Cortex of kidney (tissue), 1 donor: ENCODE measurements at places on chromosomes 16 and 17.

GRCh38 chr16:56305956-56306565, 114.8 kb downstream of the GNAO1 start:
- no peak for DNase-seq

DNA sequence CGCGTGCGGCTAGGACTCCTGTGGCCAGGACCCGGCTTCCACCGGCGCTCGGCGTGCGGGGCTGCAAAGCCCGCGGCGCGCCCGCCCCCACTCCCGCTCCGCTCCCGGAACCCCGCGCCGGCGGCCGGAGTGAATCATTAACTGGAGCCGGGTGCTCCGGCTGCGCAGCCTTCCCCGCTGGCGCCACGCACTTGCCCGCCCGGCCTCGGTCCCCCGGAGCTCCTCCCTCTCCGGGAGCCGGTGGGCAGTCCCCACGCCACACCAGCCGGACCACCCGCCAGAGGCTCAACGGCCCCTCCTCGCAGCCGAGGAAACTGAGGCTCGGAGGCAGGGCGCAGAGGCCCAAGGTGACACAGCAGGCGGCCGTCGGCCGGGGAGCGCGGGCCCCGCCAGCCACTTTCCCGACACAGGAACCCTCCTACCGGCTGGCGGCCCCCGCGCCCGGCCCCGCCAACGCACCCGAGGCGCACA, 580 bp downstream of the BCAR1 start:
- DNase-seq: no peak

- DNase-seq: no peak
Measured at GRCh38 chr16:85075236-85075924, 36.9 kb downstream of the CIBAR2 start.

DNA sequence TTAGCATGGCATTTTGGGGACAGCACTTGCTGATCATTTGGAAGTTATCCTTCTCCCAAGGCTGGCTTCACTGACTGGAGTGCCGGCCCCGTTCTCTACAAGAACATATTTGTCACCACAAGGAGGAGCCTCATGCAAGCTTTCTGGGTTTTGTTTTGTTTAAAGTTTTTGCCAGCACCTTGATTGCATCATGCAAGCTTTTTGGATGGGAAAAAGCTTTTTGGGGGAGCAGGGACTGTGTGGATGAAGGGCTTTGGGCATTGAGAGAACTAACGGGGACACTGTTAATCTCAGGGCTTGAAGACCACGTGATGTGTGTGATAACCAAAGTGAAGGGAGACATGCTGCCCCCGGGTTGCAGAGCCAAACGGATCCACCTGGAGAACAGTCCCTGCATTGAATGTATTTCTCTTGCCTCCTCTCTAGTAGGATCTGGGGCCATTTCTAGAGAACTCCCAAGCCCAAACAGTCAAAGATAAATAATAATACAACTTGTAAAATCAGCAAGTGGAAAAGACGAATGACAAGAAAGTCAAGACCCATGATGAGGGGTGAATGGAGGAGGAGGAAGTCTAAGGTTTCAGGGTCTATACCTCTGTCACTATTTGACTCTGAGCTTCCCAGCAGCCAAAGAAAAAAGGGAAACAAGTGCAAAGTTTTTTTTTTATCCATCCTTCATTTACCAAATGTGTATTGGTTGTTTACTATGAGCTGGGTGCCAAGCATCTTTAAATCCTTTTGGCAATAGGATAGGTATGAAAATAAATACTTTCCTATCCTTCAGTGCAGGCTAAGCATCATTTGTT, 17.2 kb downstream of the TMEM114 start:
- DNase-seq: no peak

- DNase-seq: no peak
Measured at GRCh38 chr16:29959293-29959692, 2.6 kb upstream of the TMEM219 start.

DNA sequence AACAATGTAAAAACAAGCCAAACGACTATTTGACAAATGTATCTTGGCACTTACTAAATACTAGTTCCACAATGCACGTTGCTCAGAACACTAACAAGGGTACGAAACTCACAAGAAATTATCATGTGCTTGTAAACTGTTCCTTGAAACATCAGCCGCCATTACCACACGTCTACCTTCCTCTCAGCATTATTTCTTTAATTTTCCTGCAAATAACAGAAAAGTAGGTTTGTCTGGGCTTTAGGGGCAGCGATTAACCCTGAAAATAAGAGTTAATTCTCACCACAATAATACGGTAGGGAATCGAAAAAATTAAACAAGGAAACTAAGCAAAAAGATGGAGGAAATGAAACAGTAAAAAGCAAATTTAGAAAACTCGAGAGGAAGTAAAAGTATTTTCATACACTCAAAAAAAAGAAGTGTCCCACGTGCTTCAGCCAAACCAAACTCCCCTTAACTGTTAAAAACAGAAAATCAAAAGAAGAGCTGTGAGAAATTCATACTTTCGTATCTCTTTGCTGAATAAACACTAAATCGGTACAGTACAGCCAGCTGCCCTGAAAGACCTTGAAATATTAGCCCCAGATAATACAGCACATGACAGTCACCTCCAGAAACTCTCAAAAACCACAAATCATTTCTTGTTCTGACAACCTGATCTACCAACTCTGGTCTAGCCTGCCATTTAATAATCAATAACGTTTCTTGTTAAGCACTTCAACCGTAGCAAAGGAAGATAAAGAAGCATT, 1.2 kb downstream of the ARHGAP17 start:
- DNase-seq: no peak

DNA sequence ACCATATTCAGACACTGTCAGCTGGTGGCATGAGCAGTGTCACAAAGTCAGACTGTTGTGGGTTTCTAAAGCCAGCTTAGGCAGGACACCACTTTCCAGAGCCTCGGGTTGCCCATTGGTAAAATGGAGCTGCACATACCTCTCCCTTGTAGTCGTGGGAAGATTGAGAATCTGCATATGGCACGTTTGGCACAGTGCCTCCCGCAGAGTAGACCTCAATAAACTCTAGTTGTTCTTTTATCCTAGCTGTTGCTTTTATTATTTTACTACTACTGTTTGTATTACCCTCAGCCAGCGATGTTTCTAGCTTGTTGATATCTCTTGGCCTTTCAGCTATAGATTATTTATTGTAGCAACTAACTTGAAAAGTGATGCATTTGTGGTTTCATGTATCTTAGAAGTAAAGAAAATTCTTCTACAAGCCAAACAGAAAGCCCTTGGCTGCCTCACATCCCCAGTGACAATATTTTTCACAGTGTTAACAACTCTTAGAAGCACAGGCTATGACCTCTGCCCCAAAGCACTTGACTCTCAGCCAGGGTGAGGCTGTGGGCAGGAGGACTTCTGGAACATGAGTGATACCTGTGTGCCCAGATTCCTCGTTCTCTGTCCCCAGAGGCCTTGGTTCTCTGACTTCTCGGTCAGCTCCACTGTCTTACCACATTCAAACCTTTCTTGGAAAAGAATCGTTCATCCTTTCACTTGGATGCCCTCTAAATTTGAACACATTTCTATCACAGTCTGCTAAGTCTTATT, 351.6 kb downstream of the SNX29 start:
- DNase-seq: no peak

DNA sequence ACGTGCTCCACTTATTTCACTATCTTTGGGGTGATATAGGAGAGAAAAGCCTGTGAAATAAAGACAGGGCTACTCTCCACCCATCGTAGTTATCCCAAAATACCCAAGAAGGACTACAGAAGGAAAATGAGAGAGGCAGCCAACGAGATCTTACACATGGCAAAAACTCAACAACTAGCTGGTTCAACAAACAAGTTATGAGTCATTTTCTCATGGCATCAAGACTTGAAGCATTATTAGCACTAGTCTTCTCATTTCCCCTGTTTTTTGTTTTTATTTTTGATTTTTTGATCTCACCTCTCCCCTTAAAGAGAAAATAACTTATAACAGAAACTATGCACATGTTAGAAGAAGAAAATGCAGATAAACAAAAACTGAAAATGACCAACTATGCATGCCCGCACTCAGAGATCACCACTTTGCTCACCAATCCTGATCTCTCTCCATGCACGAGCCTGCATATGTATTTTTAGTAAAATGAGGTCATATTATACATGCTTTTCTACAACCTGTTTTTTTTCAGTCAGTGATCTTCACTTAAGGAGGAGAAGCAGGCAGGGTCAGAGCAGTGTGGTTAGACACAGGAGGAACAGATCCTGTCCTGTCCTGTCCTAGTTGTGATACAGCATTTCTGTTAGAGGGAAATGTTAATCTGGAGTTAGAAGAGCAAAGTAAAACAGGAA, 22.8 kb downstream of the FAM117A start:
- no peak for DNase-seq

DNA sequence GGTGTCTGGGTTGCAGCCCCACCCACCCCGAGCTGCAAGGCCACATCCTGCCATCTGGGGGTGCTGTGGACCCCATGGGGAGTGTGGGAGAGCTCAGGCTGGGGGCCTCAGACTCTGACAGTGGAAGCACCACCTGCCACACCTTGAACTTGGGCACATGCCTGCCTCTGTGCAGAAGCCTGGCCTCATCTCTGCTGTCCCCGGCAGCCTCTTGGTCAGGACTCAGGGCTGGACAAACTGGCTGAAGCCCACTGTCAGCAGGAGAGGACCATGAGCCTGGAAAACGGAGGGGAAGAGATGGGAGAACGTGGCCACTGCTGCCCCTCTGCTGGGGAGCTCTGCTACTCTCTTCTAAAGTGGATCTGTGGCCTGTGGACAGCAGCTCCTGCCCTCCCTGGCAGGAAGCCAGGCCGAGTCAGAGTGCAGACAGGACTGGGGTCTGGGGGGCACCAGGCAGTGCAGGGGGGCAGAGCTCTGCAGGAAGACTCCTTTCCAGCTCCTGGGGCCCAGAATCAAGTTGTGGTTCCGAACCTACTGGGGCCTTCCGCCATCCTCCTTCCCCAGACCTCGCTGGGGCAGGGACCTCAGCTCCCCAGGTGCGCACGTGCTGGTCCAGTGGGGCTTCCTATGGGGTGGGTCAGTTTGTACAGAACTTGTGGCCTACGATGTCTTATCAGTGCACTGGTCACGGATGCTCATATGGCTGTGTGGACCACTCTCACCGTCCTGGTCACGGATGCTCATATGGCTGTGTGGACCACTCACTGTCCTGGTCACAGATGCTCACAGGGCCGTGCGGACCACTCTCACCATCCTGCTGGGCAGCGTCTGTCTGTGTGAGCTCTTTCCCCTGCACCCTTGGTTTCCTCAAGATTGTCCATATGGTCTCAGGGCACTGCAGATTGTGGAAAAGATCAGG, 207.7 kb downstream of the LAT start:
- DNase-seq: no peak

DNA sequence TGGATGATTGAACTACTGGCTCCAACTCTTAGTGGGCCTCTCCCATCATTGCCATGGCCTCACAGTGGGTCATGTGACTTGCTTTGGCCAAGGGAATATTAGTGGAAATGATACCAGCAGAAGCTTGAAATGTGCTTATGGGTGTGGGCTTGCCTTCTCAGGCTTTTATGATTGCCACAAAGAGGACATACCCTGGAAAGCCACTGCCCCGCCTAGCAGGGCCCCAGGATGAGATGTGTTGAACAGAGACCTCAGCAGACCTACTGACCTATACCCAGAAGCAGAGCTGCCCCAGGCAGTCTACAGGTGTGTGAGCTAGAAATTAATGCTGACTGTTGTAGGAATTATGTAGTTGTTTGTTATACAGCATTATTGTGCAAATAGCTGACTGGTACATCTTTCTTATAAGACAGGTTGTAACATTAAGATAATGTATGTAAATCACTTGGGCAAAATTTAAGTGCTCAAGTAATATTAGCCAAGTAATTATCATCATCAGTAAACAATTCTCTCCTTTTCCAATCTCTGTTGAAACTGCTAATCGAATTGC, 67.8 kb upstream of the CDH5 start:
- no peak for DNase-seq

- DNase-seq: no peak
Measured at GRCh38 chr17:56608944-56609343, 15.4 kb downstream of the NOG start.

DNA sequence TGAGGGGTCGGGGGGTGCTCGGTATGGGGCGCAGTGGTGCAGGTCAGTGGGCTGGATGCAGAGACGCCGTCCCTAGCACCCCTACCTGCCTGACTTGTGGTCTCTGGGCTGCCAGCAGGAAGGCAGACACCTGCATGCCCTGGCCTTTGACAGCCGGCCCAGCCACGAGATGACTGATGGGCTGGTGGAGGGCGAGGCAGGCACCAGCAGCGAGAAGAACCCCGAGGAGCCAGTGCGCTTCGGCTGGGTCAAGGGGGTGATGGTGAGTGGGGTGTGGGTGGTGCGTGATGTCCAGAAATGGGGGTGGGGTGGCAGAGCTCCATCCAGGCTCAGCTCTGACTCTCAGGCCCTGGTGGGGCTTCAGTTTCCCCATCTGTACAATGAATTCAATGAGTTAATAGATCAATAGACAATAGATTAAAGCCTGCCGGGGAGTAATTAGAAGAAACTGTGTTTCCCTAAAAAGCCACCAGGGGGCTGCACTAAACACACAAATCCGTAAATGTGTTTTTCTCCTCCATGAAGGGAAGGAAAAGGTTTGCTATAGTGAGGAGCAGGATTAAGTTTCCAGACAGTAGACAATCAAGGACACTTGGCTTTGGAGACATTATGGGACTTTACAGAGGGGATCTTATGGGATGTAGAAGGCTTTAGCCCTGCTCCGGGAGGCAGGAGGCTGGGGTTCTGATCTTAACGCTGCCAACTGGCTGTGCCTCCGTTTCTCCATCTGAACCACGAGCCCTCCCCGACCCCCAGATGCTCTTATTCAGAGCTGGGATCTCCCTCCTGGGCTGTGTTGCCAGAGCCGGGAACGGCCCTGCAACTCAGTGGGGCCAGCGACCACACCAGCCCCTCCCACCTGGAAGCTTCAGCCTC, 2.2 kb downstream of the SLC12A3 start:
- no peak for DNase-seq

DNA sequence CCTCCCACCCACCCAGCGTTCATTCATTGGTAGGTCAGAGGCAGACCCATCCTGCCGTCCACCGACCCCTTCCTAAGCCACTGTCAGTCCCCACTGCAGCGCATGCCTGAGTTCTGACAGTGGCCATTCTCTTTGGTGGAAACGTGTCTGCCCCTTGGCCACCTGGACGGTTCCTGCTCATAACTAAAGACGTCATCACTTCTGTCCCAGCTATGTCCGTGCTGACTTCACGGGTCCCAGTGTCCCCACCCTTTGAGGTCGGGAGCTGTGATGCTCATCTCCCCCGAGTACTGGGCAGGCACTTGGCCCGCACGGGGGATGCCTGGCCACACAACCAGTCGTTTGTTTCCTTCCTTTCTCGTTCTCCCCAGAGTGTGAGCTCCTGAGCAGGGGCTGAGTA, 267.1 kb downstream of the C16orf95 start:
- DNase-seq: no peak

DNA sequence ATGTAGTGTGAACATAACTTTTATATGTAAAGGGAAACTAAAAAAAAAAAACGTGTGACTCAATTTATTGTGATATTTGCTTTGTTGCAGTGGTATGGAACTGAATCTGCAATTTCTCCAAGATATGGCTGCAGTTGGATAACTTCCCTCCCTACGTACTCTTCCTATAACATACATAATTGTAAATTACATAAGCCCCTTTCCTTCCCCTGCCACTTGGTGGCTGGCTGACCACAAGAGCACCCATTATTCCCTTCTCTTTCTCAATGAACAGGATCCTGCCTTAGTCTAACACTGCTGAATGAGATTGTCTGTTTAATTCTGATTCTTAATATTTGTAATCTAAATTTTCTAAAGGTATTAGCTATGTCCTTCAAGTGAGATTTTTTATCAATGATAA, 27.8 kb downstream of the CCL4 start:
- no peak for DNase-seq
